CD8-positive, alpha-beta memory T cell (primary cell): ENCODE measurements at places on chromosomes 5 and 9. TPM values are rescaled to one million over a fixed set of nuclear protein-coding genes. Genes with fewer than 3 reads are reported as not detected.

- H3K4me1 ChIP-seq, result peaks cover 4% of the 10 kb centered on the region
- H3K36me3 ChIP-seq, result no peaks in the 10 kb centered on the region
- no peak for DNase-seq
- H3K27ac ChIP-seq, result no peak overlapping the region
Observed at GRCh38 chr5:180516440-180516839, 22.3 kb downstream of the CNOT6 start.

DNA sequence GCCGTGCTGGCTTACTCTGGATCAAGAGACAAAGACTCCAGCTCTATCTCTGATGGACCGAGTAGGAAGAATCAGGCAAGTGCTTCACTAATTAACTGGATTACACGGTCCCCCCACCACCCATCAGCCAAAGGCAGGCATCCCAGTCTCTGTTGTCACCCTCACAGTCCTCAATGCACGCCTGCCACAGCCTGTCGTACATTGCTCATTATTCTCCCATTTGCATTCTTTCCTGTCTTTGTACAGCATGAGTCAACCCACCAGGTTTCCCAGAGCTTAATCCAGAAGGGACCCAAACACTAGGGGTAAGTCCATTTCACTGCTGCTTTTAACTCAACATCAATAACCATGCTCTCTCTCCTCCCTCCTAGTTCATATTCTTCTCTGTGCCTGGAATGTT lies 44.4 kb downstream of the PCA3 start:
- H3K4me1 ChIP-seq, result no peaks in the 10 kb centered on the region
- H3K36me3 ChIP-seq, result no peaks in the 10 kb centered on the region
- DNase-seq, result no peak
- no peaks in the 10 kb centered on the region for H3K27me3 ChIP-seq
- no peak overlapping the region for H3K27ac ChIP-seq

GRCh38 chr5:168314735-168315411 lies 23.4 kb downstream of the WWC1 start:
- no peak overlapping the region for H3K27ac ChIP-seq
- no peaks in the 10 kb centered on the region for H3K36me3 ChIP-seq
- H3K27me3 ChIP-seq, result no peaks in the 10 kb centered on the region
- DNase-seq, result no peak
- H3K4me3 ChIP-seq, result no peak overlapping the region
- no peaks in the 10 kb centered on the region for H3K4me1 ChIP-seq

- no peak overlapping the region for H3K4me3 ChIP-seq
- H3K27me3 ChIP-seq, result no peaks in the 10 kb centered on the region
- H3K4me1 ChIP-seq, result no peaks in the 10 kb centered on the region
- no peak overlapping the region for H3K27ac ChIP-seq
Observed at GRCh38 chr9:4096121-4096520, 203.7 kb downstream of the GLIS3 start.

- H3K27me3 ChIP-seq, result no peaks in the 10 kb centered on the region
- no peaks in the 10 kb centered on the region for H3K36me3 ChIP-seq
- no peak for DNase-seq
- no peaks in the 10 kb centered on the region for H3K4me1 ChIP-seq
Observed at GRCh38 chr5:106241409-106241808, 1429.3 kb downstream of the EFNA5 start.

- no peak overlapping the region for H3K27ac ChIP-seq
- H3K36me3 ChIP-seq, result no peaks in the 10 kb centered on the region
- no peak overlapping the region for H3K4me3 ChIP-seq
- H3K4me1 ChIP-seq, result no peaks in the 10 kb centered on the region
Observed at GRCh38 chr9:106897236-106897635, 34.3 kb downstream of the ZNF462 start.

DNA sequence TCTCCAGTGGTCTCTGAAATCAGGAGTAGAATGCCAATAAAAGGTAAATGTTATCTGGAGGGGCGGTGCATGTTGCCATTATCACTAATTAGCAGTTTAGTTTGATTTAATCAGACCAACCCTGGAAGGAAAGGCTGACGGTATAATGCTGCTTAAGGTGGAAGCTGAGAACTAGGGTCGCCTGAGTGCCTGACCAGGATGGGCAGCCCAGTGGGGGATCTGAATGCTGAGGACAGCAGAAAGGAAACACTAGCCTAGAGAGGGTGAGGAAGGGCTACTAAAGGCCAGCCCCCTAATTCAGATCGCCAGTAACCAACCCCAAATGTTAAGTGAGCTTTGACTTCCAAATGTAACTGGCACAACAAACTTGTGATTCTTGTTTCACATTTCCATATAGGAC lies 172.2 kb downstream of the APBA1 start:
- DNase-seq, result no peak
- H3K4me3 ChIP-seq, result no peak overlapping the region
- no peaks in the 10 kb centered on the region for H3K36me3 ChIP-seq
- H3K4me1 ChIP-seq, result no peaks in the 10 kb centered on the region
- H3K27ac ChIP-seq, result no peak overlapping the region
- no peaks in the 10 kb centered on the region for H3K27me3 ChIP-seq

DNA sequence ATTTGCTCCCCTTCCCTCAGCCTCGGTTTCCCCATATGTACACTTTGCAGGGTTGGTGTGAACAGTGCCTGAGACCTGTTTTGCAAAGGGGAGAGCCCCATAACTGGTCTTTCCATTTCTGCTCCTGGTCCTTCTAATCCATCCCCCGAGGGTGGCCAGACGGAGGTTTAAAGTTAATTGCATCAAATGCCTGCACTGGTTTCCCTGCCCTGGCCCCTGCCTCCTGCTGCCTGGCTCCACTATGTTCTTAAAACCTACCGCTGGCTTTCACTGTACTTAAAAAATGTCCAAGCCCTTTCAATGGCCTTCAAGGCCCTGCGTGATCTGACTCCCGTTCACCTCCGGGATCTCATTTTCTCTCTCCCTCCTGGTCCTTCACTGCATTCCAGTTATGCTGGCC lies 183.0 kb downstream of the RGS3 start:
- DNase-seq, result no peak
- H3K27ac ChIP-seq, result no peak overlapping the region
- H3K4me1 ChIP-seq, result no peaks in the 10 kb centered on the region
- H3K4me3 ChIP-seq, result no peak overlapping the region
- H3K27me3 ChIP-seq, result no peaks in the 10 kb centered on the region
- no peaks in the 10 kb centered on the region for H3K36me3 ChIP-seq

GRCh38 chr9:104854613-104855012 lies 73.3 kb downstream of the ABCA1 start:
- H3K27ac ChIP-seq, result no peak overlapping the region
- no peaks in the 10 kb centered on the region for H3K36me3 ChIP-seq
- H3K4me1 ChIP-seq, result no peaks in the 10 kb centered on the region
- DNase-seq, result no peak
- H3K4me3 ChIP-seq, result no peak overlapping the region

DNA sequence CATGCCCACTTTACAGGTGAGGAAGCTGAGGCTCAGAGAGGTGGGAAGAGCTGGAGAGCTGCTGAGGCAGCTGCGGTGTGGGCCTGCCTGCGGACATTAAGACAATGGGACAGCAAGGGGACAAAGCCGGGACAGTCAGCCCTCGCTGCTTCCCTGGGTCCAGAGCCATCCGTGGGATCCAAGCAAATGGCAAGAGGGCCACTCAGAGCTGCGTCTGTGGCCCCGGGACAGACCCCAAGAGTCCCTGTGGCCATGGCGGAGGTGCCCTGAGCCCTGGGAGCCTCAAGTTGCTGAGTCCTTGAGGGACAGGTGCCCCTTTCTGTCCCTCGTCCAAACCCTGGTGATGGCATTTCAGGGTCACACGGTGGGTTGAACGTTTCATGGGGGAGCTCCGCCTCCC lies 191.9 kb downstream of the OLFM1 start:
- DNase-seq, result no peak
- H3K4me3 ChIP-seq, result no peak overlapping the region
- H3K27ac ChIP-seq, result no peak overlapping the region
- peaks cover 3% of the 10 kb centered on the region for H3K27me3 ChIP-seq
- H3K36me3 ChIP-seq, result no peaks in the 10 kb centered on the region

- no peaks in the 10 kb centered on the region for H3K36me3 ChIP-seq
- H3K4me1 ChIP-seq, result no peaks in the 10 kb centered on the region
- H3K27ac ChIP-seq, result no peak overlapping the region
Observed at GRCh38 chr9:3018071-3018470, 174.2 kb upstream of the PUM3 start.

DNA sequence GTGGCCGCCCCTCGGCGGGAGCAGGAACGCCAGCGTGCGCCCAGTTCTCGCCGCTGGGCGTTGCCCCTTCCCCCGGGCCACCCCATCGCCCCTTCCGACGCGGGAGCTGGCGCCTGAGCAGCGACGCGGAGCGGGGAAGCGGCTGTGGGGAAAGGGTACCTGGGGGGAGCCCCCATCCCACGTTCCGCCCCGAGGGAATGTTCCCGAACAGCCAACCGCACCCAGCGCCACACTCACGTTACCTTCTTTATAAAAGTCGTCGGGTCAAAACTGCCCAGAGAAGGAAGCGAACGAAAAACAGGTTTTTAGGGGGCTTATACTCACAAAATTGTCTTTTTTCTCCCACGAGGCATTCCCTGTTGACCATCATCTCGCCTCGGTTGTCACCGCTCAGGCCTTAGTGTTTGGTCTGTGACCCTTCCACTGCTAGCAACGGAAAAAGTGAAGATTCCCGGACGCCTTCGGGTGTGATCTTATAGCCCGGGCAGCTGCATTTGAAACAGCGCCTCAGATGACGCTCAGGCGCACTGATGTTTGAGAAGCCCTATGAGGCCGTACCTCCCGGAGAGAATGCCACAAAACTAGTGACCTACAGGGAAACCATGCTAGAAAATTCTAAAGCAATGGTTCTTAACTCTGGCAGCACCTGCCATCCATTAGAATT lies 475 bp upstream of the GOLM1 start:
- peak overlapping the region; percentile 56 for H3K4me3 ChIP-seq
- no peak for DNase-seq
- H3K27me3 ChIP-seq, result peaks cover 13% of the 10 kb centered on the region

GRCh38 chr9:72467766-72468738 lies 53.4 kb upstream of the TMC1 start:
- H3K4me3 ChIP-seq, result no peak overlapping the region
- no peaks in the 10 kb centered on the region for H3K27me3 ChIP-seq
- H3K27ac ChIP-seq, result no peak overlapping the region
- no peak for DNase-seq
- H3K36me3 ChIP-seq, result no peaks in the 10 kb centered on the region

GRCh38 chr9:4738866-4739586 lies 2.0 kb downstream of the AK3 start:
- H3K27ac ChIP-seq, result peak overlapping the region; percentile 11
- H3K27me3 ChIP-seq, result no peaks in the 10 kb centered on the region
- peak overlapping the region; percentile 86 for H3K4me3 ChIP-seq
- no peak for DNase-seq
- H3K36me3 ChIP-seq, result no peaks in the 10 kb centered on the region

GRCh38 chr9:80948066-80948465 lies 741.3 kb downstream of the TLE1 start:
- H3K4me1 ChIP-seq, result no peaks in the 10 kb centered on the region
- no peak overlapping the region for H3K27ac ChIP-seq
- no peaks in the 10 kb centered on the region for H3K27me3 ChIP-seq
- H3K36me3 ChIP-seq, result no peaks in the 10 kb centered on the region

DNA sequence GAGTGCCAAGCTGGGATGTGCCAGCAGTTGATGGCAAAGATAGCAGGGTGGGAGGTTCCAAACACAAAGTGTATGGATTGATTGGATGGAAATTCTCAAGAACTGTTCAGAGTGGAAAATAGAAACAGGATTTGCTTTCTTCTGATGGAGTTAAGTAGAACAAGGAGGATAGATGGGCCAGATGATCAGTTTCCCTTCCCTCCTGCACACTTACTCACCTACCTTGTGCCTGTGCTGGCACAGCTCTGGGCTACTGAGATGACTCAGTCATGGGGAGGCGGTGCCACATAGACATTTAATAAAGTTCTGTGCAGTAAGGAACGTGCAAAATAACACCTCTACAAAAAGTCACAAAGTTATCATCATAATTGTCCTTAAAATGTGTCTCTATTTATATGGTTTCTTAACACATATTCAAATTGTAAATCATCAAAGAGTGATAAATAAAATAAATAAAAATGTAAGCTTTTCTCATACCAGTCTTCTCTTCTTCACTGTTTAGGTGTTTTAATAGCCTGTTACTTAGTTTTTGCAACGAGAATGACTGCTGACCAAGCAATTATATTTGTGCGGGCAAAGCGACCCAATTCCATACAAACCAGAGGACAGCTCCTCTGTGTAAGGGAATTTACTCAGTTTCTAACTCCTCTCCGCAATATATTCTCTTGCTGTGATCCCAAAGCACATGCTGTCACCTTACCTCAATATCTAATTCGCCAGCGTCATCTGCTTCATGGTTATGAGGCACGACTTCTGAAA lies 12.7 kb downstream of the PTPDC1 start:
- no peak overlapping the region for H3K4me3 ChIP-seq
- H3K4me1 ChIP-seq, result peaks cover 4% of the 10 kb centered on the region
- no peaks in the 10 kb centered on the region for H3K27me3 ChIP-seq
- H3K27ac ChIP-seq, result no peak overlapping the region
- H3K36me3 ChIP-seq, result no peaks in the 10 kb centered on the region
- no peak for DNase-seq

DNA sequence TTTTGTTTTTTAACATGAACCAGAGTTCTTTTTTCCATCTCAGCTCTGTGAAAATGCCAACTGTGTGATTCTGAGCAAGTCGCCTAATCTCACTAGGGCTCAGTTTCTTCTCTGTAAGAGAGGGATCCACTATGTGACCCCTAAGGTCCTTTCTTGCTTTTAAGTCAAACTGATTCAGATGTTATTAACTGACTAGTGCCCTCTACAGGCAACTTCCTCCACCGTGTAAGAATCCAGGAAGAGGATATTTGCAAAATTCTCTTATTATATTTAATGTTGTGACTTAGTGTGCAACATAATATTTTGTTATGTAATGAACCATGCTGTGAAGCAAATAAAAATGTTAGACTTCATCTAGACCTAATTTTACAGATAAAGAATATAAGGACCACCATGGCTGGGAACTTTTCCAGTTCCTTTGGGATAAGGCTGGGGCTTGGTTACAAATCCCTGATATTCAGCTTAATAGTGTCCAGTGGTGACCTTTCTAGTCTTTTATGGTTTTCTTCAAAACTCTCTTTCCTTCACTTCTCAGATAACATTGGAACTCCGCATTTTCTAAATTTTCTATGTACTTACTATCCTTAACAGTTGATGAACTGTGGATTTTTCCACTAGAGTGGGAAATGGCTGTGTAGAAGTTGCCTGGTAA lies 244.7 kb downstream of the PIK3R1 start:
- no peak overlapping the region for H3K4me3 ChIP-seq
- H3K4me1 ChIP-seq, result peaks cover 14% of the 10 kb centered on the region
- H3K27ac ChIP-seq, result no peak overlapping the region
- H3K27me3 ChIP-seq, result no peaks in the 10 kb centered on the region
- H3K36me3 ChIP-seq, result no peaks in the 10 kb centered on the region
- DNase-seq, result peak; percentile 47

Gene COL15A1
- total RNA-seq, result not detected

Gene FBP2
- total RNA-seq, result not detected

Gene SNX30
- 3.7 TPM for total RNA-seq

Gene CSF1R
- total RNA-seq, result 1.7 TPM

Gene IFNA2
- not detected for total RNA-seq

Gene CARD6
- 1.8 TPM for total RNA-seq

Gene LCP2
- total RNA-seq, result 219 TPM

Gene RNF183
- total RNA-seq, result not detected

Gene PCDHB13
- 0.04 TPM for total RNA-seq

Gene IFNA21
- not detected for total RNA-seq

Gene ASPN
- total RNA-seq, result not detected

Gene C9orf153
- 0.27 TPM for total RNA-seq

Gene LPAR1
- not detected for total RNA-seq

Gene PFN3
- total RNA-seq, result not detected

Gene ZNF300
- total RNA-seq, result 0.72 TPM
